ENCODE measurements at places on chromosomes 2 and 18.

- DNase-seq: no peak
Measured at GRCh38 chr2:27723372-27724144, 48.0 kb upstream of the MRPL33 start.

- no peak for DNase-seq
Measured at GRCh38 chr2:232488097-232488711, 570 bp upstream of the ECEL1 start.

- DNase-seq: no peak
Measured at GRCh38 chr2:227507963-227508362, 36.0 kb downstream of the AGFG1 start.

- DNase-seq: no peak
Measured at GRCh38 chr18:50836521-50836957, 16.7 kb upstream of the MRO start.

GRCh38 chr2:14134771-14135170 lies 497.7 kb upstream of the LRATD1 start:
- DNase-seq: no peak

- no peak for DNase-seq
Measured at GRCh38 chr2:227861011-227861410, 10.4 kb upstream of the DAW1 start.

- no peak for DNase-seq
Measured at GRCh38 chr2:102321941-102322719, 10.8 kb downstream of the IL1RL1 start.

GRCh38 chr2:230408244-230408842 lies 7.7 kb upstream of the SP100 start:
- DNase-seq: no peak

- DNase-seq: no peak
Measured at GRCh38 chr2:176734868-176735267, 465.6 kb downstream of the MTX2 start.

- no peak for DNase-seq
Measured at GRCh38 chr2:135832891-135833290, 4.1 kb downstream of the LCT start.

DNA sequence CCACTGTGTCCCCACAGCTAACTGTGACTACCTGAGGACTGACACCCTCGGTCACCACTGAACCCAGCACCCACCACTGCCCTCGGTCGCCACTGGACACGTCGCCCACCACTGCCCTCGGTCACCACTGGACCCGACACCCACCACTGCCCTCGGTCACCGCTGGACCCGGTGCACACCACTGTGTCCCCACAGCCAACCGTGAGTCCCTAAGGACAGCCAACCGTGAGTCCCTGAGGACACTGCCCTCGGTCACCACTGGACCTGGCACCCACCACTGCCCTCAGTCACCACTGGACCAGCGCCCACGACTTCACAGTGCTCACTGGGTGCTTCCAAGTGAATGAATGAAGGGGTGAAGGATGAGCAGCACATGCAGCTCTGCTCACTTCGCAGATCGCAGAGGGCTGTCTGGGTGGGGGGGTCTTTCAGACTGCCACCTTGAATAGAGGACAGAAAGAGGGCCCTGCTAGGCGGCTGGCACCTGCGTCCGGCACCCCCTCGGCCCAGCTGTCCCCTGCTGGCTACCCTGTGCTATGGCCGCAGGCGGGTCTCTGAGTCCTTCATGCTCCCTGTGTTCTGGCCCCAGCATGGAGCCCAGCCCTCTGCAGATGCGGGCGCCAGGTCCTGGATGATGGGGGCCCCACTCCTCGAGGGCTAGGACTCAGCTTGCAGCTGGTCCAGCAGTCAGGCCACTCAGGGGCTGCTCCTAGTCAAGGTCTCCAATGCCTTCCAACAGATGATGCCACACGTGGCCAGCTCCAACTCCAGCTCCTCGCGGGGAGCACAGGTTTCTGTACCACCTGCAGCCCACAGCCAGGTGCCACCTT lies 51.4 kb upstream of the GPC1 start:
- DNase-seq: no peak

GRCh38 chr2:181662287-181662686 lies 5.4 kb upstream of the CERKL start:
- DNase-seq: no peak

DNA sequence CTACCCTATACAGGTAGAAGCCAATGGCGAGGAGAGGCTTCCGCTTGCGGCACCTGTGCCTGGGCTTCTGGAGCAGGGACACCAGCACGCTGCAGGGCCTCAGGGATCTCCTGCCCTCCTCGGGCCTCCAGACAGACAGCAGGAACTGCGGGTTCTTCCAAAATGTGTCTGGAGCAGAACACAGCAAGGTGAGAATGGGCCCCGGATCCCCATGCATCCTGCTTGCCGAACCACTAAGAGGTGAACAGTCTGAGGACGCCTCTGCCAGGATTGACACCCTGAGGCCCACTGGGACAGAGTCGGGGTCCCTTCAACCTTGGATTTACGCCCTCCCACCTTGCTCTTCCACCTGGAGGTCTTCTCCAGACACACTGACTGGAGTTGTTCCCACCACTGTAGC lies 25.4 kb downstream of the CAPN14 start:
- no peak for DNase-seq

GRCh38 chr2:62550461-62550860 lies 44.5 kb upstream of the TMEM17 start:
- no peak for DNase-seq

- DNase-seq: no peak
Measured at GRCh38 chr2:121130301-121130850, 154.6 kb downstream of the TFCP2L1 start.

DNA sequence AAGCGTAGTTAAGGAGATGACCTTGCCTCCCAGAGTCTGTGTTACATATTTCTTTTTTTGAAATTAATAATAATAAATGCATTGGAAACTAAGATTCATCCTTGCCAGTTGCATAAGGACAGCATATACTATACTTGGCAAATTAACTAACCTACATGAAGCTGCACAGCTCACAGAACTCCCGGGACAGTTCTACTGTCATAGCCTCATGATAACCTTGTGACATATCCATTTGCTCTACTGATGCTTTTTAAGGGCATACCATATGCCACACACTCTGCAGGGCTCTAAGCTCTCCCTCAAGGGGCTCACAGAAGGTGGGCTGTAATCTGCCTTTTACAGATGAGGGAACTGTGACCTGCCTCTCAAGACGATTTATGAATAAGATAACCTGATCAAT lies 3.8 kb downstream of the ITGB1BP1 start:
- DNase-seq: no peak

GRCh38 chr2:157312866-157313486 lies 12.6 kb downstream of the ERMN start:
- DNase-seq: no peak

- no peak for DNase-seq
Measured at GRCh38 chr2:138432971-138433370, 68.6 kb upstream of the SPOPL start.

DNA sequence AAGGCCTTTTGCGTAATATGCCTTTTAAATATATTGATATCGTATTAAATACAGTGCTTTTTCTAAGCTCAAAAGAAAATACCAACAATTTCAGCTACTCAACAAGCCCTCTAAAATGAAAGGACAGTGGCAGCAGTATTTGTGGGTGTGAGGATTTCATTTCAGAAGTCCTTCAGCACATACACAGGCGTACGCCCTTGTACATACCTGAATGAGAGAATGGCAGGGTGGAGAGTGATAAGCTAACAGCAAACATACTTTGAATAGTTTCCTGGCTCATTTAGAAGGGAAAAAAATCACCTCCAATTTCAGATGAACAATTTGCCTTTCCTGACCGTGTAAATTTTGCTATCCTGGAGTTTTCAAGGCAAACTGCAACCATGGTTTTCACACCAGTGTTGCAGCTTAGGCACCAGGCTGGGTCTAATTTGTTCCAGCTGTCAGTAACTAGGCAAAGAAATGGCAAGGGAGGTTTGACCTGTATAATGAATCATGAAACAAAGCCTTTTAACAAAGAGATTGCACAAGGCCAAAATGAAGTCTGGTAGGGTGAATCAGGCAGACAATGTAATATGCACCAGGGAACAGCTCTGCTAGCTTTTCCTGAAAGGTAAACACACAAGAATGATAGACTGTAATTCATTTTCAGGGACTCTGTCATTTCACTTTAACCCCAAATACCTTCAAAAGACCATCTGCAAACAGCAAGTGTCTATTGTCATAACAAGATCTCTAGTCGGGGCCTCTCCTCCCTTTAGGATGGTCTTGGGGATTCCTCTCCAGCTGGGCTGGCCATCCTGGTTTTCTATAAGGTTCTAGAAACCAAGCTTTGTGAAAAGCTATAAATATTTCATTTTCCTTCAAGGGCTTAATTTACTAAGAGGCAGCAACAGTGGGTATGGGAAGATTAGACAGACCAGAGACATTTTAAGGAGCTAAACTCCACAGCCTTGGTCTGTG lies 11.5 kb downstream of the ANKRD29 start:
- DNase-seq: no peak

GRCh38 chr18:45755934-45756333 lies 32.0 kb downstream of the SLC14A1 start:
- DNase-seq: no peak
